ENCODE measurements at places on chromosomes 7 and 10.
A peak's percentile ranks its signal among the peaks of the same experiment; 100 is the strongest.

DNA sequence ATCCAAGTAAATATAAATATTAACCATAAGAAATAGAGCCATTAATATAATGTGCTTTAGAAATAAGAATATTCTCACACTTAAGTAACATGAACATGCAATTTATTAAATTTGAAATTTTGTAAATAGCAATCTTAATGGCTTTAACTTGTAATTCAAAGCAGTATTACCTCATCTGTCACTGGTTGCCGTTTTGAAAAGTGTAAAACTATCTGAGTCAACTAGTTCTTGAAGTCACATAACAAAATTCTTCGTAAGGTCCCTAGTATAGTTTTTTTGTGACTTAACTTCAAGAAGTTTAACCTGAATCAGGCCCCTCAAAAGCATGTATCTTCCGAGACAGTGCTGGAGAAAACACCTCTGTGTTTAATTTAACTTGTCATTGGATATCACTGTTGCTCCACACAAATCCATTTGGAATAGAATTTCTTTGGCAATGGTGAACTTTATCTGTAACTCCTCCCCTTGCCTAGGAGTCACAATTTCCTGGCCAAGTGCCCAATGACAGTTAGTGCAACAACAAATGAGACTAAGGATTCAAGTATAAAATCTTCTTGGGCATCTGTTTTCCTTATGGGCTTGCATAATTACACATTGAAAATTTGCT, 47.1 kb downstream of the NT5C2 start:
- peak; percentile 5 for DNase-seq

DNA sequence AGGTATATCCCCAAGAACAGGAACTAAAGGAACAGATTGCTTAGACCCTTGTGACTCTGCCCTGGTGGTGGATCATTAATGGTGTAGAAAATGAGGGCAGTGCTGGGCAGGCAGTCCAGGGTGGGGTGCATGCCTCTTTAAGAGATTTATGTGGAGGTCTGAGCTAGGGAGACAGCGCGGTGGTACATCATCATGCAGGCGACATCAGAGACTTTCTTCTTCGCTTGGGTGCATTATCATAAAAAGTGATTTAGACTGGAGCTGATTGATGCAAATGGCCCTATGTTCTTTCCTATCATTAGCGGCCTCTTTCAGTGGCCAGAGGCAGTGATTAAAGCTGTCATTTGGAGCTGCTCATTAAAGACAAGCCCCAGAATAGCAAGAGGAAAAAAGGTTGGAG, 519.1 kb upstream of the GALNT17 start:
- no peak for DNase-seq

GRCh38 chr7:156015237-156016020, 203.2 kb upstream of the SHH start:
- DNase-seq, result no peak

GRCh38 chr7:104998040-104998752, 15.8 kb upstream of the KMT2E start:
- no peak for DNase-seq

Data from NCI-H446 (cell line).